Activated CD4-positive, alpha-beta T cell treated with anti-CD3 and anti-CD28 coated beads for 4 hours (primary cell): ENCODE measurements at places on chromosomes 5 and 9.

DNA sequence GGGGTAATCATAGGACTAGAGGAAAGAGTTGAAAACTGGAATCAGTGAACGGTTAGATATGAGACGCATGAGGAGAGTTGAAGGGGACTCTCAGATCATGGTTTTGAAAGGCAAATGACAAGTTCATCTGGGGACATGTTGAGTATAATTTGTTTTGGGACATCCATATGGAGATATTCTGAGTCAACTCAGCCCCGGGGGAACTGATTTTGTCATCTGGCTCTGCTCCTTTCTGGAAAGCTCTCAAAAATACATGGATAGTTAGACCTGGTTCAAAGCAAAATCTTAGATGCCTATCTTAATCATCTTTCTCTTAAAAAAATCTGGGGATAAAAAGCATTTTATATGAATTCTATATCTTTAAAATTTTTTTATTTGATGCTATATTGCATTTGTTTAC is 161.2 kb downstream of the SNX18 start:
- DNase-seq = no peak

DNA sequence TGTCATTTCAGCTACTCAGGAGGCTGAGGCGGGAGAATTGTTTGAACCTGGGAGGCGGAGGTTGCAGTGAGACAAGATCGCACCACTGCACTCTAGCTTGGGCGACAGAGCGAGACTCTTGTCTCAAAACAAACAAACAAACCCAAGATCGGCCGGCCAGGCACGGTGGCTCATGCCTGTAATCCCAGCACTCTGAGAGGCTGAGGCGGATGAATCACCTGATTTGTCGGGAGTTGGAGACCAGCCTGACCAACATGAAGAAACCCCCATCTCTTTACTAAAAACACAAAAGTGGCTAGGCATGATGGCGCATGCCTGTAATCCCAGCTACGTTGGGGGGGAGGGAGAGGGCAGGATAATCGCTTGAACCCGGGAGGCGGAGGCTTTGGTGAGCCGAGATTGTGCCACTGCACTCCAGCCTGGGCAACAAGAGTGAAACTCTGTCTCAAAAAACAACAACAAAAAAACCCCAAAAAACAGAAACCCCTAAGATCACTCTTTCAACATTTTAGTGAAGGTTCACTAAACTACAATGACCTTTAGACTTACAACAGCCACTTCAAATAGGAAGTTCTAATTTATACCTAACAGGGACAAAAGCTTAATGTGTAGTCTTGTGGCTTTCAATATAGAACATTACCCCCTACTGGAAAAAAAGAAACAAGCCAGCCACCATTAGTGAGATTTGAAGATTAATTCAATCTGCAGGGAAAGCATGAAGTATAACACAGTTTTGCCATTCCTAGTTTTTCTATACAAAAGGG is 7.0 kb downstream of the HSPA9 start:
- no peak for DNase-seq

DNA sequence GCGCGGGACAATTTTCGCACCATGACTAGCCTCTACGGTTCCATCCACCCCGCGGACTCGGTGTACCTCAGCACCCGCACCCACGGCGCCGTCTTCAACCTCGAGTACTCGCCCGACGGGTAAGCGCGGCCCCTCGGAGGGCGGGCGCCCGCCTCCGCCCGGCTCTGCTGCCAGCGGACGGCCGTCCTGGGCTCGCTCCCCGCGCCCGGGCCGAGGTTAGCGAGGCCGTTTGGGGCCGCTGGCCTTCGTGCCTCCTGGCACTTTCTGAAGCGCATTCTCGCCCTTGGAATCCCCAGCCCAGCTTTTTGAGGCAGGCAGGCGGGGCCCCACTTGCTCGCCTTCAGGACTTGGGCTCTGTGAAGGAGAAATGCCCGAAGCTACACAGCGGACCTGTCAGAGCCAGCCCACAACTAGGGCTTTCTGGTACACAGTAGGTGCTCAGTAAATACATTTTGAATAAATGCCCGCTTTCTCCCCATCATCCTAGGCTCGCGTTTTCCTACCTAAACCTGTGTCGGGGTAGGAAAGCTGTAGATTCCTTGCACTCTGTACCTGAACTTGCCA is 772 bp downstream of the DCAF10 start:
- DNase-seq = peak; percentile 8

DNA sequence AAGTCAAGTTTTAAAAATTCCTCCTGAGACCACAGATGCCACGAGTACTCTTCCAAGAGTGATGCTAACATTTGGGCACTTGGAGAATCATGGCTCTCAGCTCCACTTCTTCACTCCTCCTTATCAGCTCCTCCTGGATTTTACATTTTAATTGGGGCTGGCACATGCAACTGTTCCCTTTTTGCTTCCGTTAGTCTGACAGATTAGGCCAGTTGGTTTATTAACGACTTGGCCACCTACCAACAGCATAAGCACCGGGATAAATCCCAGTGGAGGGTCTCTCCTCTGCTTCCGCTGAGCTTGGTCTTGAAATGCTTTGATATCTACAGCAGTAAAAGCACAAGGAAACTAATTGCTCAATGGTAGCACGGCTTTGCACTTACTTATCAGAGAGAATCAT is 134.6 kb upstream of the RASEF start:
- DNase-seq = no peak

DNA sequence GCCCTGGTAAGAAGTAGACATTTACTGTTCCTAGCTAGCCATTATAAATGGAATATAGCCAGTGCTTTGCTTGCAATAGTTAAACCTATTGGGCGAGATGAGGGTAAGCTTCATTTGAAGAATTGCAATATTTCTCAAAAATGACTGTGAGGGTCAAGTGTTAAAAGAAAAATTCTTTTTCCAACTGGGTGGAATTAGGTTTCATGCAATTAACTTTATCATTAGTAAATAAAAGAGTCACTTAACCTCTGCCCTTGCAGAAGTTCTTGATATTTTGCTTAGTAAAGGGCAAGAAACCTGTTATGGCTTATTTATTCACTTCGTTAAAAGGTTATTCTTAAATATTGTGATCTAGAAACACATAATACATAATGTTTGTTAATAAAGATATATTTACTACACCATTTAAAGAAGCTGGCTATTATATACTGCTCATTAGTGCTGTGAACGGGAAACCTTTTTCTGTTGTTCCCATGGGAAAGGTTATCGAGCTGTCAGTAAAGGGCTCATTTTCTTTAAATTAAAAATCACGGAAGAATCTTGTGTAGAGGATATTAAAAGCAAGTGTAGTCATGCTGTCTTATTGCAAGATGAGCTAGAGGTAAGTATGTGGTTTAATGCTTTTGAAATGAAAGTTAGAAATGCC is 370.5 kb downstream of the CSNK1G3 start:
- no peak for DNase-seq

GRCh38 chr5:125196481-125197111 is 450.2 kb upstream of the ZNF608 start:
- DNase-seq = no peak

DNA sequence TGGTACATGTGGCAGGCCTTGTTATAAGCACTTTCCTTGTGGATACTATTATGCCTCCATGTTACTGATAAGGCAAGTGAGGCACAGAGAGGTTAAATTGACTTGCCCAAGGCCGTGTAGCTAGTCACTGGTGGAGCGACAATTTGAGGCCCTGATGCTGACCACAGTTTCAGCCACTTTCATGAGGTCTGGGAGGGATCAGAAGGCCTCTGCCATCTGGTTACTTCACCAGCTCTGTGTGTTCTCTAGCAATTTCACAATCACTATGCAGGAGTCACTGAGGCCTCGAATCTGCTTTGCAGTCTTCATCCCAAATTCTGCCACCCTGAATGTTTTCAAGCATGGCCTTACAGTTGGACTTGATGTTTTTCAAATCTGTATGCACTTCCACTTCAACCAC is 9.1 kb downstream of the LRRC70 start:
- no peak for DNase-seq

- no peak for DNase-seq
Observed at GRCh38 chr5:89346573-89346972, 463.6 kb upstream of the MEF2C start.

GRCh38 chr9:20725675-20726074 is 41.6 kb downstream of the FOCAD start:
- DNase-seq = no peak

GRCh38 chr5:14266686-14267085 is 123.5 kb downstream of the TRIO start:
- DNase-seq = no peak

DNA sequence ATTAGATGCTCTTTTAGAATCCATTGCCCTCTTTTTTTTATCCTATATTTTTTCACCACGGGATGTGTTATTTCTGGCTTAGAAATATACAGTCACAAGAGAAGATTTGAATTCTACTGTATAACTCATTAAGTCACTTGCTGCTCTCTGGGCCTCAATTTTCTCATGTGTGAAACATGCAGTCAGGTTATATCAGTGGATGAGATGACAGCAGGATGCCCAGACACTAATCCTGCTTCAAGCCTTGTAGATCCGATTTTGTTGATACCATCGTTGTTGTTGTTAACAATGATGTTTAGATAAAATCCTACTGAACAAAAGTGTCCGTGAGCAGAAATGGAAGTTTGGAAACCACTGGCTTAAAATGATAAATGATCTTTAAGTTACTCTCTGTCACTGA is 421.9 kb upstream of the DMAC1 start:
- no peak for DNase-seq

GRCh38 chr5:43017428-43017815 is 22.7 kb downstream of the ANXA2R start:
- DNase-seq = no peak

- DNase-seq = no peak
Observed at GRCh38 chr5:172670005-172670402, 28.9 kb downstream of the NEURL1B start.

GRCh38 chr9:4979239-4979638 is 5.8 kb upstream of the JAK2 start:
- no peak for DNase-seq

DNA sequence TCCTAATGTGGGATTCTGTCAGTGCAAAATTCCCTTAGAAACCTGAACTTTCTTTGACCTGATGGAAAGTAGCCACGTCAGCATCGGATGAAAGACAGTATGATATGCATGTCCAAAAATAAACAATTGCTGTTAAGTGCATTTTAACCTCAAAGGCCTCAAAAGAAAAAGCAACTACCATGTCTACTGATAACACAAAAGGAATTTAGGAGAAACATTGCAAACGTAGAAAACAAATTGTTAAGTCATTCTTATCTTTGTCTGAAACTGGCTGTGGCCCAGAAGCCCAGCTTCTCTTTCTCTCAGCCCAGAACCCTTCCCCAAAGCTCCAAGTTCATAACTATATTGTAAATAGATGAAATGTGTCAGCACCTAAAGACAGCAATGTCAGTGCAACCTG is 11.1 kb upstream of the LHFPL2 start:
- DNase-seq = no peak

GRCh38 chr9:36893184-36893583 is 140.9 kb downstream of the PAX5 start:
- DNase-seq = no peak

GRCh38 chr9:2285416-2286332 is 270.5 kb downstream of the SMARCA2 start:
- no peak for DNase-seq

GRCh38 chr9:8880060-8880459 is 1080.5 kb upstream of the DMAC1 start:
- no peak for DNase-seq

GRCh38 chr9:118192807-118193206 is 488.6 kb downstream of the TLR4 start:
- no peak for DNase-seq

DNA sequence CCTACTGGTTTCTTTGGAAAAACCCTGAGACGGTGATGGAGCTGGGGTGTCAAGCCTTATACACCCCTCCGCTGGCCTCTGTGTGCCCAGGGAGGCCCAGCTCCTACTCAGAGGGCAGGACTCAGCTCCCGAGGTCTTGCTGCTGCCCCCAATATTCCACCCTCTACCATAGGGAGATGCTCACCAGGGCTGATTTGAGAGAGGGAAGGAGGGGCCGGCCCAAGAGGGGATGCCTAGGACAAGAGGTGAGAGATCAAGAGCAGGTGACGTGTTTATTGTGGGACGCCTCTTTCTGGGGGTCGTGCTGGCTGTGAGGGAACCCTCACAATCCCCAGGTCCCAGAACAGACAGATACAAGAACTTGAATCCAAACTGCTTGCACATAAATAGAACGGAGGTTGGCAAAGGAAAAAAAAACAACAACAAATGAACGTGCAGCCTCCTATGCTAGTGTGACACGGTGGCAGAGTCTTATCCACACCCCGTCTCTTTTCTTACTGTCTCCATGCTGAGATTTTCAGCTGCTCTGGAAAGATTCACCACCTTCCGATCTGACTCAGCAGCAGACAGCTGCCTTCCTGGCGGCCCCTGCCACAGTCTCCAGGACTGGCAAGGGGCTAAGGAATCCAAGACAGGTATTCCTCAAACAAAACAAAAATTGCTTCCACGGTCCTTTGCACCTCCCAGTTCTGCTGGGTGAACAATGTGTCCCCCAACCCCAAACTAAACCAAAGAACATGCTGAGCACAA is 22.3 kb downstream of the FABP6 start:
- DNase-seq = no peak

- no peak for DNase-seq
Observed at GRCh38 chr9:93300585-93301081, 116.7 kb downstream of the WNK2 start.

- no peak for DNase-seq
Observed at GRCh38 chr9:16398691-16399090, 471.8 kb downstream of the BNC2 start.

- no peak for DNase-seq
Observed at GRCh38 chr5:151469992-151470391, 22.6 kb downstream of the SLC36A1 start.

GRCh38 chr5:989961-990530 is 18.6 kb upstream of the NKD2 start:
- no peak for DNase-seq

DNA sequence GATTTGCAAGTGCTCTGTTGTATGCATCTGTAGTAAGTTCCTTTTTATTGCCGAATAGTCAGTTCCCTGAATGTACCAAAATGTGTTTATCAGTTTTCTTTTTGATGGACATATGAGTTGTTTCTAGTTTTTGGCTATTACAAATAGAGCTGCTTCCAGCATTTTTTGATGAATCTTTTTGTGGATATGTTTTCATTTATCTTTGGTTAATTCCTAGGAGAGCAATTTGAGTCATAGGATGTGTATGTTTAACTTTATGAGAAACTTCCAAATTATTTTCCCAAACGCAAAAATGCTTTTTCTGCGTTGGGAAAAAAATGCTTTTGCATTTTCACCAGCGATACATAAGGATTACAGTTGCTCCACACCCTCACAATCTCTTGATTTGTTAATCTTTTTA is 287.7 kb downstream of the FER start:
- DNase-seq = no peak

DNA sequence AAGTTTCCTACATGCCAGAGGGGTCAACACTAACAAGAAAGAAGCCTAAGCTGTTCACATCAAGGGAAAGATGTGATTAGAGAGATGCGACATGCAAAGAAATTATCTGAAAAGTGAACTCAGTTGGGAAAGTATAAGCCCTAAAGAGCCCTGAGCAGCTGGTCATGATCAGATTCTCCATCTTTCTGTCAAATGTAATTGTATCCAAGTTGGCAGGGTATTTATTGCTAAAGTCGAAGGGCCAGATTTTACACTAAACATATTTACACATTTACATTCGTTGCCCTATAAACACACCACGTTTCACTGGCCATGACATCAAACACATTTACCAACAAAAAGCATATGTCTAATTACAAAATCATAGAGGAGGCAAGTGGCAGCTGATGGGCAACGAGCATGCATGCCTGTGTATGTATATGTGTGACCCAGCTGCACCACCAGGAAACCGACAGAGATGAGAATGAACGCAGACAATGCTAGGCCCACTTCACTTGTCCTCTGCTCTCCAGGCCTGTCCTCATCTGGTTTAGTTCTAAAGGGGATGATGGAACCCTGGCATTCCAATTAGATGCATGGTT is 6.3 kb downstream of the FOXD1 start:
- DNase-seq = no peak
